Sigmoid colon (tissue), 7 donors: ENCODE measurements at places on chromosomes 5 and 9. TPM values are rescaled to one million over a fixed set of nuclear protein-coding genes. Genes with fewer than 3 reads are reported as not detected.

The SHOC1 gene
- total RNA-seq, result not detected

The PFDN1 gene
- total RNA-seq, result 159 TPM

The HTR4 gene
- total RNA-seq, result 5.0 TPM

The ZNF483 gene
- 19.7 TPM for total RNA-seq

The ZBTB43 gene
- total RNA-seq, result 7.8 TPM

The TEX48 gene
- total RNA-seq, result not detected

The RNF183 gene
- total RNA-seq, result not detected

The ZNF367 gene
- 0.28 TPM for total RNA-seq

The TRIM7 gene
- total RNA-seq, result 1.2 TPM

The CARTPT gene
- 39.8 TPM for total RNA-seq

The DCANP1 gene
- not detected for total RNA-seq

The NKD2 gene
- total RNA-seq, result 0.71 TPM

The GLRA1 gene
- not detected for total RNA-seq

The CD14 gene
- total RNA-seq, result 86.0 TPM

The LAMC3 gene
- total RNA-seq, result not detected

The SEPTIN8 gene
- total RNA-seq, result 34.6 TPM

The ZDHHC11B gene
- total RNA-seq, result 1.6 TPM

The ARHGEF39 gene
- 1.1 TPM for total RNA-seq

The PCDHGA8 gene
- 7.8 TPM for total RNA-seq

The SLC25A48 gene
- total RNA-seq, result not detected

The PCDHB15 gene
- total RNA-seq, result 7.3 TPM

The TNFSF8 gene
- total RNA-seq, result 1.4 TPM

The IFNA21 gene
- total RNA-seq, result not detected

The RNF130 gene
- total RNA-seq, result 115 TPM

The CNTFR gene
- total RNA-seq, result 3.0 TPM

The ZNF300 gene
- total RNA-seq, result 4.4 TPM

The PCDHGA1 gene
- total RNA-seq, result 1.1 TPM

The F12 gene
- total RNA-seq, result 0.83 TPM

The LIX1 gene
- total RNA-seq, result 2.4 TPM

The ANKDD1B gene
- not detected for total RNA-seq

The NMUR2 gene
- total RNA-seq, result not detected

The LVRN gene
- 5.4 TPM for total RNA-seq

The SSNA1 gene
- 122 TPM for total RNA-seq

The TRIM36 gene
- total RNA-seq, result 0.66 TPM

The DND1 gene
- total RNA-seq, result 0.95 TPM

The ANKRD55 gene
- total RNA-seq, result 1.9 TPM

The CDH18 gene
- not detected for total RNA-seq

The KCNN2 gene
- 1.8 TPM for total RNA-seq

The CMYA5 gene
- total RNA-seq, result 5.2 TPM

The PTGS1 gene
- 72.6 TPM for total RNA-seq

The DDX4 gene
- total RNA-seq, result not detected

The ORM2 gene
- not detected for total RNA-seq

The YTHDC2 gene
- 21.6 TPM for total RNA-seq

The NSD1 gene
- total RNA-seq, result 41.5 TPM

The PHF2 gene
- total RNA-seq, result 31.9 TPM

The LIFR gene
- 79.6 TPM for total RNA-seq

The CD274 gene
- total RNA-seq, result 0.68 TPM

The GADD45G gene
- 19.7 TPM for total RNA-seq

The COL27A1 gene
- 2.0 TPM for total RNA-seq

The MYOT gene
- 20.7 TPM for total RNA-seq

The BHMT2 gene
- total RNA-seq, result 37.5 TPM

The SLC28A3 gene
- total RNA-seq, result not detected

The FAM169A gene
- 0.95 TPM for total RNA-seq

The BAAT gene
- total RNA-seq, result not detected

The RECK gene
- total RNA-seq, result 11.1 TPM
